ENCODE measurements at places on chromosomes 2 and 18.

- DNase-seq = no peak
These were observed 316.8 kb downstream of the PAX3 start for GRCh38 chr2:221981912-221982470.

DNA sequence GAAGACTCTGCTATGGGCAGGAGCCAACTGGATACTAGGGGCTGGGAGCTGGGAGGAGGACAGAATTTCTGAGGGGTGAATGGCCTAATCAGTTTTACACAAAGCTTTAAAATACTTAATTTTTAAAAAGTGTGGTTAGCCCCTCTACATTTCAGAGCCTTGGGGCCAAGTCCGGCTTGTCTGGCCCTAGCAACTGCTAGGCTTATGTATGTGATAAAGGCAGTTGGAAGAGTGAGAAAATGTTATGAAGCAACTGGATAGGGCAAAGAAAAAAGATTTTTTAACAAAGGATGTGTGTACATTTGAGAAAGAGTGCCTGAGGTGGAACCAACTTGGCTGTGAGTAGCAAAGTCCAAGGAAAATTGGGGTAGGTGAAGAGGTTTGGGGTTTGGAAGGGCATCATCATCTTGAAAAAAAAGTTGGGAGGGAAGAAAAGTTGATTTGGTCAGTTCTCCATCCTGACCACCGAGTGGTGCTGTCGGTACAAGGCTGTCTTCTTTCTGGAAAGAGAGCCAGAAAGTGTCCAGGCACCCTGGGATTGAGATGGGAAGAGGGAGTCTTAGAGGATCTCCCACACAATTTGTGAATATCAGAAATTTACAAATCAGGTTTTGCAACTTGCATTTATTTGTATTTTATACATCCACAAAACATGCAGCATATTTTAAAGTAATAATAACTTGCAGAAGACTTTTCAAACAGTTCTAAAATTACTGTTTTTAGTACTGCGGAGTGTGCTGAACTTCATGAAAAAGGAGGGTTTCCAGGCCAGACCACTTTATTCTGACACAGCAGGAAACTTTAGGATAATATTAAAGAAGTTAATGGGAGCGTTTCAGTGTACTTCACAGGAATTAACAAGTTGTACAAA lies 10.5 kb upstream of the CDK15 start:
- no peak for DNase-seq

DNA sequence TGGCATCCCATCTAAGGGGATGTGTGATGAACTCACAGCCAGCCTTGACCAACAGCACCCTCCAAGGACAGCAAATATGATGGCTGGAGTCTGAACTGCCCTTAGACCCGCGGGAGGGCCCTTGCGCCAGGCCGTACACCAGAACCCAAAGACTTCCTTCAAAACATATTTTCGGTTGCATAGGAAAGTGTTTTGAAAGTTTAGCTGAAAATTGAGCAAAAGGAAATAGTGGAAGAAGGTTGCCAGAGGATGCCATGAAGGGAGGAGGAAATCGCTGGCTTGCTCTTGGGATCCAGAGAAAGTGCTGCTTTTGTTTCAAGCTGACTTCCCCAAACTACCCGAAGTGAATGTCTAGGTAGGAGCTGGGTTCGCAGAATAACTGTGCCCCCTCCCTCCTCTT lies 61.3 kb downstream of the IL1R2 start:
- DNase-seq = no peak

GRCh38 chr2:40374543-40375240 lies 77.2 kb downstream of the SLC8A1 start:
- DNase-seq = no peak

DNA sequence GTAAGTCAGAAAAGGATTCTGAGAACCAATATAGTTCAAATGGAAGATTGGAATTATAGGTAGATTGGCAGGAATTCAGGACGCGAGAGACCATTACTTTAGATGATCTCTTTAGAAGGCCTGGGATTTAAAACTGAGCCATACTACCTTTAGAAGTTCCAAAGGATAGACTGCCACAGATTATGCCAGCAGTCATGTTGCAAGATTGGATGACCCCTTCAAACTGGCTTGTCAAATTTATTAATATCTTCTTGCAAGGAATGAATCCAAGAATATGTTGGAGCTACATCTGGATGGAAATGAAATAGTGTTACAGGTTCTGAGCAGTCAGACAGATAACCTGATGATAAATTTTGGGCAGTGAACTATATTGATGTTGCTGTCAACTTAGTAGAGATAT lies 22.0 kb downstream of the BABAM2 start:
- no peak for DNase-seq

DNA sequence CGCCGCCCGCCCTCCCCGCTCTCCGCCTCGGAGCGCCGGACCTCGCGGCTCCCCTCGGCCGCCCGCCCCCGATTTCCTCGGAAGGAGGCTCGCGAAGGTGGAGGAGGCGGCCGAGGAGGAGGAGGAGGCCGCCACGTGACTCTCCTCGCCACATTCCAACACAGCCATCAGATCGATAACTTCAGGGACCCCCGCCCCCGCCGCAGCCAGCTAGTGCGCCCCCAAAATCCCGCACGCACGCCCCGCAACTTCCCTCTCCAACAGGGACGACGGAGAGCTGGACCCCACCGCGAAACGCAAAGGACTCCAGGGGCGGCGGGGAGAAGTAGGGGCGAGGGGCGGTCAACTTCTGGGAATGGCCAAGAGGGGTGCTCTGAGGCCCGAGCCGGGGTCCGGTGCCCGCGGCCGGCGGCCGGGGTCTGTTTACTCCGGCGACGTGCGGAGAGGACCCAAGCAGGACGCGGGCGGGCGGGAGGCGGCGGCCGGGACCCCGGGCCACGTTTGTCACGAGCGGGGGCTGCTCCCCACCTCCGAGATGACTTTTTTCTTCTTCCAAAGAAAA lies 2.0 kb downstream of the ZNF521 start:
- no peak for DNase-seq

- DNase-seq = no peak
These were observed 731.5 kb downstream of the LRP1B start for GRCh38 chr2:141399270-141399669.
